ENCODE measurements at places on chromosomes 1 and 21. TPM values are rescaled to one million over a fixed set of nuclear protein-coding genes. Genes with fewer than 3 reads are reported as not detected.

Gene AVPR1B
- not detected for total RNA-seq

Gene GJA4
- total RNA-seq: 28.5 TPM

Gene S100A1
- total RNA-seq: not detected

DNA sequence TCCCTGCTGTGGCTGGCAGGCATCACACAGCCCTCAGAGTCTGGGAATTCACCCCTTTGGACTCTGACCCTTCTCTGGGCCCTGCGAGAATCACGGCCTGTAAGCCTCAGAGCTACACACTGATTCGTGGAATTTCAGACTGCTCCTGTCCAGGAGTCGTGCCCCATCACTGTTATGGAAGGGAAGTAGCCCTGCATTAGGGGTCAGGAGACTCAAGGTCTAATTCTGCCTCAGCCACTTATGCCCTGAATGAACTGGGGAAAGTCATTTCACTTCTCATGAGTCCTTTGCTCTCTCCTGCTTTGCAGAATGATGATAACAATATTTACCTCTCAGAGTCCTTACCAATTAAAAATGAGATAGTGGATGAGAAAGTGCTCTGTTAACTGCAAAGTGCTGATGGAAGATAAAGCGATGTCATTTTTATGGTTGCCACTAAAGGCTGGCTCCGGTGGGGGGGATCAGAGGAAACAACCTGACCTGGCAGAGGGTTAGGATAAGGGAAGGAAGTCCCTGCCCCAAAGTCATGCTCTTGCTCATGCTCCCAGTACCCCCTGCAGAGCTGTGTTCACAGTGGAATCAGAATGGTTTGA lies 148.6 kb upstream of the CD34 start:
- H3K27me3 ChIP-seq: no peaks in the 10 kb centered on the region
- no peaks in the 10 kb centered on the region for H3K4me1 ChIP-seq
- H3K27ac ChIP-seq: no peak overlapping the region
- H3K4me3 ChIP-seq: no peak overlapping the region

Gene HSD3B2
- 10.1 TPM for total RNA-seq

DNA sequence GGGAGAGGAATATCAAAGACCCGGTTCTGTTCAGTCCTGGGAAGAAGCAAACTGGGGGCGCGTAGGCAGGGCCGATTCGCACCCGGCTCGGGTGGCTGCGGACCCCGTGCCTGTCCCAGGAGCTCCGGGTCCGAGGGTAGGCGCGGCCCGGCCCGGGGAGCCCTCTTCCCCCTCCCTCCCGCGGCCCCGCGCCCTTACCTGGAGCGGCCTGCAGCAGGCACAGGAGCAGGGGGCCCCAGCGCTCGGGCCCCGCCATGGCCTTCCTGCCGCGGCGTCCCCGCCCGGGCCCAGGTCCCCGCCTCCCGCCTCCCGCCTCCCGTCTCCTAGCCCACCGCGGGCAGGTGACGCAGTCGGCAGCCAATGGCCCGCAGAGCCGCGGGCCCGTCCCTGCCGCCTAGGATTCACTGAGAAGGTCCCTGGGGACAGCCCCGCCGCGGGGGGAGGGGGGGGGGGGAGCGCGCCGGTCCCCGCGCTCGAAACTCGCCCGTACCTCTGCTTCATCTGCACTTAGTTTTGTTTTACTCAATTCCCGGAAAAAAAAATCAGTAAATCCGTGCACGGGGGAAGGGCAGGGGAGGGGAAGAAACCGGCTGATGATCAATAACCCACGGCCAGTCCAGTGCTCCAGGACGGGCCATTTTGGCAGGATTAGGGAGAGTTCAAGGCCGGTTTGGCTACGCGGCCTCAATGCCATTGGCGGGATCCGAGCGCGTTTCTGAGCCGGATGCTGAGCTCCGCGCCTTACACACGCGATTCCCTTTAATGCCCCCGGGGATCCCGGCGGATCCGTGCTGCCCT lies at the start of gene IFNLR1:
IFNLR1 (minus strand) TSS at position 297 of the 798 bp plus-strand sequence; CDS start at position 256, 41 bp downstream.
- DNase-seq: no peak
- H3K27ac ChIP-seq: peak within 1 kb of the TSS; percentile 62
- peaks cover 16% of the 10 kb centered on the region for H3K4me1 ChIP-seq
- H3K4me3 ChIP-seq: peak within 1 kb of the TSS; percentile 50
- H3K27me3 ChIP-seq: no peaks in the 10 kb centered on the region

DNA sequence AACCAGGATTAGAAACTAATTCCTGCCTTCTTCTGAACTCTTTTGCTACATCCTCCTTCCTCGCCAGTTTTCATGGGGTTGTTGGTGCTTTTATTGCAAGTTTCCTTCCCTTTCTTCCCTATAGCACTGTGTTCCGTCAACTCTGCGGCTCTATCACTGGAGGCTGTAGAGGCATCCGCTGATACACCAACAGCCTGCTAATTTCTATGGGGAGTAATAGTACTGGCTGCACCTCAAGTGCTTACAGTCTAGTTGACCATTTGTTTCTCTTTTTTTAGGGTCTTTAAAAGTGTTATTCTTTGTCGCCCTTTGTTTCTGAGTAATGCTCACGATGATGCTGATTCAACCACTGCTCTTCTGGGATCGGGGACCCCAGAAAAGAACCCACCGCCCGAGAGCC lies 746 bp downstream of the MIS18A start:
- peak overlapping the region; percentile 80 for H3K4me3 ChIP-seq
- H3K27ac ChIP-seq: peak overlapping the region; percentile 75
- no peak for DNase-seq
- peaks cover 23% of the 10 kb centered on the region for H3K4me1 ChIP-seq

Gene FCMR
- 12.3 TPM for total RNA-seq

Gene CELA2B
- not detected for total RNA-seq

Gene CAMK1G
- total RNA-seq: not detected

GRCh38 chr21:29279558-29279957 lies 19.2 kb upstream of the BACH1 start:
- no peaks in the 10 kb centered on the region for H3K27me3 ChIP-seq
- H3K36me3 ChIP-seq: no peaks in the 10 kb centered on the region
- H3K4me3 ChIP-seq: no peak overlapping the region
- H3K4me1 ChIP-seq: no peaks in the 10 kb centered on the region
- DNase-seq: no peak

Gene TSSK3
- not detected for total RNA-seq

GRCh38 chr21:20730441-20730840 lies 267.8 kb upstream of the NCAM2 start:
- no peak overlapping the region for H3K4me3 ChIP-seq
- DNase-seq: no peak
- H3K36me3 ChIP-seq: no peaks in the 10 kb centered on the region
- H3K27ac ChIP-seq: no peak overlapping the region
- no peaks in the 10 kb centered on the region for H3K27me3 ChIP-seq

DNA sequence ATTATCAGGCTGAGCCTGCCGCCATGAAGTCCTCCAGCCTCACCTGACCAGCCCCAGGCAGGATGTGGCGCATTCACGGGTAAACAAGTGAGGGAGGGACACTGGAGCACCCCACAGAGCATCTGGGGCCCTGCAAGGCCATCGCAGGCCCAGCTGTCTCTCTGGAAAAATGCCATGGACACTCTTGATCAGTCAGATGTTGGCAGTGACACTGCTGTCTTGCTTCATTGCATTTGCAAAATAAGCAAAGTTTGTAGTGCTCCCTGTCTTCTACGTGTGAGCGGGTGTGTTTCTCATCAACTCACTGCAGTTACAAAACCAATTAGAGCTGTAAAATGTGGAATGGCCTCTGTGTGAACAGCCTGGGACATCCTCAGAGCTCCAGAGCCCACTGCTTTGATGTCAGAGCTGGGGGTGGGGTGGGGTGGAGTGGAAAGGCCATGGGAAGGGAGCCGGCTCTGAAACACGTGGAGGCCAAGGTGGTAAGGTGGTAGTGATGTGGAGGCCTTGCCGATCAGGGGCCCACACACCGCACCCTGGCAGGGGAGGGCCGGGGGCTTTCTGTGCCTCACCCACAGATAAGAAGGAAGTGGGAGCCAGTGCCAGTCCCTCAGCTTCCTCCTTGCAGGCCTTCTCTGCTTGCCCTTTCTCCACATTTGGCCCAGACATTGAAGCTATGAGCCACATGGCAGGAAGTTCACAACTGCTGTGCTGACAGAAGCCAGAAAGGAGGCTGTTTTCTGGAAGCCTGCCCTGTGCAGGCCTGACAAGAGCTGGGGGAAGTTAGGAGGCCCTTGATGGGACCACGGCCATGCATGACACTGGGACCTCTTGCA lies 254.9 kb downstream of the RHOU start:
- H3K27ac ChIP-seq: peak overlapping the region; percentile 51
- H3K4me1 ChIP-seq: peaks cover 15% of the 10 kb centered on the region
- no peaks in the 10 kb centered on the region for H3K27me3 ChIP-seq

DNA sequence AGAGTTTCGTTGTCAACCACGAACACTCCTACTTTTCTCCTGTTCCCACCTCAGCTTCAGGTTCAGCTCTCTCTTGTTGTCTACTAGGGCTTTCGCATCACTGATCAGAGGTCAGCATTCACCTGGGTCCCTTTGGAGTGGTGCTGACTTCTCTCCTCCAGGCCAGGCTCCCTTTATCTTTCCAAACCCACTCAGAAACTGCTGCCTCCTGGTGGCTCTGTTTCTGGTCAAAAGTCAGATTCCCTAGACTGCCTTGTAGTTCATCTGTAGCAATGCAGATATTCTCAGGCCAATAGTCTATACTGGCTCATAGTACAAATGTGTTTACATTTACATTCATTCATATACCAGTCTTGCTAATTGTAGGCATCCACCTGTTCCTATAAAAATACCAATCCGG lies 6.4 kb upstream of the ERI3 start:
- no peak for DNase-seq
- no peaks in the 10 kb centered on the region for H3K27me3 ChIP-seq
- H3K36me3 ChIP-seq: no peaks in the 10 kb centered on the region
- no peaks in the 10 kb centered on the region for H3K4me1 ChIP-seq
- no peak overlapping the region for H3K4me3 ChIP-seq

DNA sequence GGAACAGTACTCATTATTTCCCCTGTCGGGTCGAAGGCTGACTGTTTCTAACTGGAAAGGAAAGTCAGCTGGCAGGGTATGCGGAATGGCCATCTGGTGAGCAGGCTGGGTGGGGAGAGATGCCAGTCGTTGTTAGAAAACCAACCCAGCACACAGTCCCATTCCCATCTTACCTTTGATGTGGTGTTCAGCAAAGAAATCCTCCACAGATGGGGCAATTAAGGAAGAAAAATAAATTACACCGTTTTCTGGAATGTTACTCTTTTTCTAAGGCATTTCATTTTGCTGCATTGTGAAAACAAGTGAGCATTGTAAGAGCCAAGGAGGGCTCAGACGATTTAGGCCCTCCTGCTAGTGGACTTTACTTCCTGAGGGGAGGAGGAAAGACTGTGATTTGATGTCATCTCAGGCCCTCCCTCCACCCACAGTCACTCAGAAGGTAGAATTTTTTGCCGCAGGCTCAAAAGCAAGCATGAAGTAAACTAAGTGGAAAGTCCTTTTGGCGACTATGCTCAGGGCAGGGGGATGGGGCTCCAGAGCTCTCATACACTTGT lies at the start of gene SLC16A4:
SLC16A4 (minus strand) TSS at position 335 of the 554 bp plus-strand sequence. CDS start 1,703 bp downstream, outside the sequence.
- peak within 1 kb of the TSS; percentile 33 for H3K4me3 ChIP-seq
- H3K27me3 ChIP-seq: no peaks in the 10 kb centered on the region
- peak within 1 kb of the TSS; percentile 63 for H3K27ac ChIP-seq

DNA sequence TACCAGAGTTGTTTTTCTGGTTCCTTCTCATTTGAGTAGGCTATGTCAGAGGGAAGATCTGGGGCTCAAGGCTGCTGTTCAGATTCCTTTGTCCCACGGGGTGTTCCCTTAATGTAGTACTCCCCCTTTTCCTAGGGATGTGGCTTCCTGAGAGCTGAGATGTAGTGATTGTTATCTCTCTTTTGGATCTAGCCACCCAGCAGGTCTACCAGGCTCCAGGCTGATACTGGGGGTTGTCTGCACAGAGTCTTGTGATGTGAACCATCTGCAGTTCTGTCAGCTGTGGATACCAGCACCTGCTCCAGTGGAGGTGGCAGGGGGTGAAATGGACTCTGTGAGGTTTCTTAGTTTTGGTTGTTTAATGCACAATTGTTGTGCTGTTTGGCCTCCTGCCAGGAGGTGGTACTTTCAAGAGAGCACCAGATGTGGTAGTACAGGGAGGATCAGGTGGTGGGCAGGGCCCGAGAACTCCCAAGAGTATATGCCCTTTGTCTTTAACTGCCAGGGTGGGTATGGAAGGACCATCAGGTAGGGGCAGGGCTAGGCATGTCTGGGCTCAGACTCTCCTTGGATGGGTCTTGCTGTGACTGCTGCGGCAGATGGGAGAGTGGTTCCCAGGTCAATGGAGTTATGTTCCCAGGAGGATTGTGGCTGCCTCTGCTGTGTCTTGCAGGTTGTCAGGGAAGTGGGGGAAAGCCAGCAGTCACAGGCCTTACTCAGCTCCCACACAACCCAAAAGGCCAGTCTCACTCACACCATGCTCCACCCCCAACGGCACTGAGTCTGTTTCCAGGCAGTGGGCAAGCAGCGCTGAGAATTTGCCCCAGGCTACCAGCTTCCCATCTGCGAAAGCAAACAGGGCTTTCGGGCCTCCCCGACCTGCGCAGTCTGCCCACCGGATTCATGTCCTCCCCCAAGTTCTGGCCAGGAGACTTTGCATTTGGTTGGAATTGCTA lies 64.2 kb downstream of the SERINC2 start:
- H3K36me3 ChIP-seq: no peaks in the 10 kb centered on the region
- DNase-seq: no peak
- no peak overlapping the region for H3K4me3 ChIP-seq
- no peak overlapping the region for H3K27ac ChIP-seq
- H3K27me3 ChIP-seq: no peaks in the 10 kb centered on the region

DNA sequence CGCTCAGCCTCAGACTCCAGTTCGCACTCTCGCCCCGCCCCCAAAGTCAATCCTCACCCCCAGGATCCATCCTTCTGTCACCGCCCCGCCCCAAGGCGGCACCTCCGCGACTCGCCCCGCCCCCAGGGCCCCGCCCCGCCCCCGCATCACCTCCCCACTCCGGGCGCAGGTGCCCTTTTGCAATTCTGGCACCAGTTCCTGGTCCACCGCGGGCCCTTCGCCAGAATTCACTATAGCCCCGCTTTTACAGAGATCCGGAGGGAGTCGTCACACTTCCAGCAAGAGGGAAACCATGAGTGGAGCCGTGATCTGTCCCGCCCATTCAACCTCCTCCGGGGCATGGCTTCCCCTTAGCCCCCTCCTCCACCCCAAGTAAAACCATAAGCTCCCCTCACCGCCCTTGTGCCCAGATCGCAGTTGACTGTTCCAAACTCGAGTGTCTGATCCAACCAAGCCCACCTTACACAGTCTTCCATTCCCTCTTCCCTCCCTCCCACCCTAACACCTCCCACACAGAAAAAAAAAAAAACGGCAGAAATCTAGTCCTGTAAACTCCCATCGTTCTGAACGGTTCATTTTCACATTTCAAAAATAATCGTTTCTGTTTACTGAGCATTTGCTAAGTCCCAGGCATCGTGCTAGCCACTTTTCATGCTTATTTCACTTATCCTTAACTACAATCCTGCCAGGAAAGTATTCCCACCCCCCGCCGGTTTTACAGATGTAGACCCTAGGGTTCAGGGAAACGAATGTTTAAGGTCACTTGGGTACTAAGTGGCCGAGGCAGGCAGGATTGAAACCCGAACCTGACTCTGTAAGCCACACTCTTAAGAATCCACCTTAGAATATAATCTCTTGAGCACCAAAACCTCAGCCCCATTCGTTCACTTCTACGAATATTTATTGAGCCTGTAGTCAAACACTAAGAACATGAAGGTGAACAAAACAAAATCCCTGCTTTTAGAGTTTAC lies 1.3 kb upstream of the DNAJC16 start:
- peak overlapping the region; percentile 83 for H3K4me3 ChIP-seq
- DNase-seq: peak; percentile 99
- no peaks in the 10 kb centered on the region for H3K27me3 ChIP-seq

- no peak overlapping the region for H3K4me3 ChIP-seq
- H3K4me1 ChIP-seq: no peaks in the 10 kb centered on the region
- DNase-seq: no peak
- no peaks in the 10 kb centered on the region for H3K36me3 ChIP-seq
- no peak overlapping the region for H3K27ac ChIP-seq
Measured at GRCh38 chr1:180247061-180247460, 17.0 kb downstream of the LHX4 start.
